ENCODE measurements at places on chromosomes 1 and 21.

DNA sequence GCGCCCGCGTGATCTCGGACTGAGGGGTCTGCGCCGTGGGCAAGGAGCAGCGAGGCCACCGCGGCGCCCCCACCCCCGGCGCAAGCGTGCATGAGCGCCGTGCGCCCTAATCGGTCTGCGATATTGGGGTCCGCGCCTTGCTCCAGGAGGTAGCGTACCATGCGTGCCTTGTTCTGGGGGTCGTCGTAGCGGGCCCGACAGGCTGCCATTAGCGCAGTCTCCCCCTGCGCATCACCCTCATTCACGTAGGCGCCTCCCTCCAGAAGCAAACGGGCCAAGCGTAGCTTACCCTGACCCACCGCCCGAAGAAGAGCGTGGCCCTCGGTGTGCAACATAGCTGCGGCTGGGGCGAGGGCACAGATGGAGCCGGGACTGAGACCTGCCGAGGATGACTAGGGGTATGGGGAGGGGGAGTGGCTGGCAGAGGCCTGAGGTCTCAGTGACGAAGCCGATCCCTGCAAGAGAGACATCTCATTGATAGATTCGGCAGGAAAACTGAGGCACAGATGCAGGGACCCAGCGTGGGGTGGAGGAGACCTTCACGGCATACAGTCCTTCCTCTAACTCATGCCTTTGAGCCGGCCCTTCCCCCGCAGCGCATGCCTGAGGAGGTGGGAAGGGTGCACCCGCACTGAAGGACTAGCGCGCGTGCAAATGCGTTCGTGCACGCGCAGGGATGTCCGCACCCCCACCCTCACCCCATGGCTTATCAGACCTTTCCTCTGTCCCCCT lies 2.8 kb downstream of the ANKRD34A start:
- peak; percentile 42 for DNase-seq

DNA sequence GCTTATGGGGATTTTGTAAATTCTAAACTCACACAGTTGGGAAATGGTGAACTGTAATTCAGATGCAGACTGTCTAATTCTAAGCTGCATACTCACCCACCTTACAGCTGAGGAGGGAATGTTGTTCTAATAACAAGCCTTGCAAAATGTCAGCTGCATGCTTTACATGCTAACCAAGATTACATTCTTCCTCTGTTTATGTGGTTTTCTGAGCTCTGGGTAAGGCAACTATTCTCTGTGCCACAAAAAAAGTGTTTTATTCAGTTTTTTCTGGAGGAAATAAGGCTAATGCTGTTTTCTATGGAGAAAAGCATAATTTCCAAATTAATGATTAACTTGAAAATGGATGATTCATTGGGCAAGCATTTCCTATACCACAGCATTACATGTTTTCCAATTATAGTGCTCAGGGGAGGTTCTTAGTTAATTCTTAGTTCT lies 64.9 kb downstream of the RGS13 start:
- DNase-seq: no peak

DNA sequence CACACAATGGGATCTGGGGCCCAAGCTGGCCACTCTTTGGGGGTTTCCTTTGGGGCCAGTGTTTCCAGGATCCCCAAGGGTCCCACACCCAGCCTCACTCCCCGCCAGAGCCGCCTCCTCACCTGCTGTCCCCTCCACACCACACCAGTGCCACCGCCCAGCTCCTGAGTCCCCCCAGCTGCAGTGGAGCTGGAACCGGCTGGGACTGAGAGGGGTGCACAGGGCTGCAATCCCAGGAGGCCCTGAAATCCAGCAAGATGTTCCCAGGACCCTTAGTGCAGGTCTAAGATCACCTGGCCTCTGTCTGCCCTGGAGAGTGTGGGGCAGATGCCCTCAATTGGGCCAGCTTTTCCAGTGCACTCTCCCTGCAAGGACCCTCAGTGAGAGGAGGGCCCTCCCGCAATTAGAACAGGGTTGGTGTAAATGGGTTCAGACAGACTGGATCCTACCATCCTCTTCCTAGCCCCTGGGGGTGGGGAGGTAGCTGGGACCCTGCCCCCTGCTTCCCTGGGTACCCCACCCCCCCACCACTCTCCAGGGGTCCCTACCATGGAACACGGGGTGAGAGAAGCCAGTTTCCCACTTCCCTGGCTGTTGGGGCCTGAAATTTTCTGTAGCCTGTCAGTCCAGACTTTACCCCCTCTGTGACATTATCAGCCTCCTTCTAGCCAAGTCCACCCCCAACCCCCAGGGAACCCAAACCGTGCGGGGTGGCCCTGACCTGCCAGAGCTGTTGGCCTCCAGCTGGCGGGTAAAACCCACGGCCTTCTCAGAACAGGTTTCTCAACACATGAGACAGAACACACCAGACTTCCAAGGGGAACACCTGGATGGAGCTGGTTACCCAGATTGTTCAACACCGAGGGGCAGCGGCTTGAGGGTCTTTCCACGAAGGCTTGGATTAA lies 7.0 kb downstream of the KRTAP10-12 start:
- DNase-seq: no peak

GRCh38 chr1:184388319-184388889 lies 1.6 kb downstream of the C1orf21 start:
- DNase-seq: no peak

DNA sequence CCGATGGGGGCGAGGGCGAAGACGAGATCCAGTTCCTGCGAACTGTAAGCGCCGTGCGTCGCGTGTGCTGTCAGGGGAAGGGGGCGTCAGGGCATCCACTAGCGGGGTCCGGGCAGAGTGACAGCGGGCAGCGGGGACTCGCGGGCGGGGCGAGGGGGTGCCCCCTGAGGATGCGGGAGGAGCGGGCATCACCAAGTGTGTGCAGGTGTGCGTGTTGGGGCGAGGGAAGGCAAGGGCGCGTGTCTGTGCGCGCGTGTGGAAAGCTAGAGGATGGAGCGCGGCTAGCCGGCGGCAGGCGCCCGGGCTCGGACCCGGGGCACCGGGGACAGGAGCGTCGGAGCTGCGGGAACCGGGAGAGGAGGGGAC lies 525 bp downstream of the RYR2 start:
- DNase-seq: no peak

DNA sequence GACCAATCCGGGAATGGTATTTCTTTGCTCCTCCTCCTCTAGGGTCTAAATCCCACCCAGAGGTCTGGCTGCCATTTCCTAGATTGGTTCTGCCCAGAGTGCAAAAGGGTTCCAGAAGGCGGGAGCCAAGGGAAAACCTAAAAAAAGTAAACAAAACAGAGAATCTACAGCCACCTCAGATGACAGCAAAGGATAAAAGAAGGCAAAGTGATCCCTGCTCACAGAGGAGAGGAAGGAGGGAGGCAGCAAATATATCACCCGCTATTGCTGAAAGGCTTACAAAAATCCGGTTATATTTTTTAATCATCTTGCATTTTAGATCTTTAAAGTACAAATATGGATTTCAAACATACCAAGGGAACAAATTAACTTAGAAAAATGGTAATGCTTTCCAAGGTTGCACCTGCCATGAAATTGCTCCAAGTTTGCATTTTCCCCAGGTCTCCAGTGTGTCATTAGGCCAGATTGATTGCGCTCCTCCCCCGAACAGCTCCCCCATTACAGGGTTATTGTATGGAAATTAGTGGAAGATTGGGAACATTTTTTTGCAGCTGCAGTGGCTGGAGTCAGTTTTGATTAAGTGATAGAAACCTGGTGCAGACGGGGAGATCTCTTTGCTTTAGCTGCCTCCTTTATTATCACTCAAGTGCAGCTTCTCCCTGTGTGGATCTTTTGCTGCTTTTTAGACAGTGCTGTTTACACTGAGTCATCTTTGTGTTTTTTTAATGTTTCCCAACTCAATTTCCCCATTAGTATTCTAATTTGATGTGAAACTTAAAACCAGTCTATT lies 280.5 kb upstream of the CAMK1G start:
- DNase-seq: no peak

DNA sequence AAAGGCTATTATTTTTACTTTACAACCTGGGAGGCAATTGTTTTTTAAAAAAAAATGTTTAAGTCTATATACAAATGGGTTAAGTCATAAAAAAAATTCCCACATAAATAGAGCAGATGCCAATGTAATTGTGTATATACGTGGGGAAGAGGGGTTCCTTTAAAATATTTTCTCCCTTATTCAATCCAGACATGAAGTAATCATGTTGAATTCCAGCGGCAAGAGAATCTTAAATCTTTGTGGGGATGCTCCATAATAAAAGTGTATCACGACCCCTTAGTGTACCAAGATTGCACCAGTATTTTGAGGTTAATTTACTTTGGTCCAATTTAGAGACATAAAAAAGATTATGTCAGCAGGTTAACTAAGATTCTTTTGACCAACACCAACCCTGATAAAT lies 62.1 kb downstream of the ARID4B start:
- no peak for DNase-seq

DNA sequence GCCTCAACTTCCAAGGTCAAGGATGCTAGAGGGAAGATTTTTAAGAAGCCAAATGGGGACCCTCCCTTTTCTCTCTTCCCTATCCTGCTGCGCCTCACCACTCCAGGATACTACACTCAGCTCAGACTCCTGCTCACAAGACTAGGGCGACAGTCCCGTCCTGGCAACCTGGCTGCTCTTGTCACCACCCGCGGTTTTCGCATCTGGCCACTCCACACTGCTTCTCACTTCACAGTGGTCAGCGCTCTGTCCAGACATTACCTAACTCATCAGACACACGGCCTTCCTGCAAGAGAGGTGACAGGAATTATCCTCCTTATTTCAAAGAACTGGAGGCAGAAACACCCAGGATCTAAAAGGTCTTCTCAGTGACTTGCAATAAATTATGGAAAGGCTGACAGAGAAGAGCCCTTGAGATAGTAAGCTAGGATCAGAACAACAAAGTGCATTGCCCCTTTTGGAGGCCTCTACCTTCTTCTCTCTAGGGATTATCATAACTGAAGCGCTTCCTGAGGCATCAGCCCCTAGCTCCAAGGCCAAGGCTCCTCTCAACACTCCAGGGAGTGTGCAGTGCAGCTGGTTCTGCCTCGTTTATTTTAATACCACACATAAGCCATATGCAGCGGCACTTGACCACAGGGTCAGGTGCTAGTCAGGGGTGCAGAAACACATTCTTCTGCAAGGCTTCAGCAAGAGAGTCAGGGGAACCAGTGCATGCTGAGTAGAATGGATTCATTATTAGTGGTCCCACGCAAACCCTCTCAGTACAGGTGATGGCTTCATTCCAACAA lies 41.9 kb downstream of the ASTN1 start:
- no peak for DNase-seq

DNA sequence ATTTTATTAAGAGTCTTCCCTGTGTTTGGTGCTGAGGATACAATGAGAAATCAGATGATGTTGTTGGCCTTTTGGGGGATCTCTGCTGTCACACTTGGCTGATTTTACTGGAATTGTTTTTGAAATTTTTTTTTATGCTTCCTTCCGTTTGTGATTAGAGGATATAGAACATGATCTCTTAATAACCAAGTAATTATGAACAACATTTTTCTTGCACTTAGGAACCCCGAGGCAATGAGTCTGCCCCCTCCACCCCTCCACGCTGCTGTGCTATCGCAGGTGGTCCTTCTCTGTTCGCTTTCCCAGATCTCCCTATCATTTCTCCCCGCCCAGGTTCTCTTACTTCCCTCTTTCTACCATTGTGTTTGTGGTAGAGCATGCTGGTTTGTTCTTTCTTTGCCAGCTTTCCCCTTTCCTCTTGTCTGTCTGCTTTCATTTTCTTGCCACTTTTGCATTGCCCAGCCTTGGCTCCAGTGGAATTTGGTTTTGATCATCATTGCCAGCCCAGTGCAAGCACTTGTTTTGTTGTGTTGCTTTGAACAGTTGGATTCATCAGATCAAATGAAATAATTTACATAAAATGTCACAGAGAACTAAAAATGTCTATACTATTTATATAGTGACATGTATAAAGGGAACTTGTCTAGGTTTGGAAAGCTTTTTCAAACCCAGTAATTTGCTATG lies 73.1 kb upstream of the SCCPDH start:
- no peak for DNase-seq

GRCh38 chr21:45200581-45201296 lies 87.0 kb downstream of the POFUT2 start:
- DNase-seq: no peak

DNA sequence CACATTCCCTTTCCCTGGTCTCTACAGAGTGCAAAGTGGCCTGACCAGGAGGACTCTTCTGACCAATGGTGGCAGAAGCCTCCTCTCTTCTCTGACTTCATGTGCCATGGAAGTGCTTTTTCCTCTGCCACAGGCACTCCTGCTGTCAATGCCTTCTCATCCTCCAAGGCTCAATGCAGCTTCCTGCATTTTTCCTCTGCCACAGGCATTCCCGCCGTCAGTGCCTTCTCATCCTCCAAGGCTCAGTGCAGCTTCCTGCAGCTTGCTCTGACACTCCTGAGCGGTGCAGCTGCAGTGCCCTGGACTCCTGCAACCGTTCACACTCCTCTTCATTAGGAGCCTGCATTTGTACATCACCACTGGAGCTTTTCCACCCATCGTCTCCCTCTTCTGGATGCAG lies 4.7 kb upstream of the ADARB1 start:
- DNase-seq: no peak

DNA sequence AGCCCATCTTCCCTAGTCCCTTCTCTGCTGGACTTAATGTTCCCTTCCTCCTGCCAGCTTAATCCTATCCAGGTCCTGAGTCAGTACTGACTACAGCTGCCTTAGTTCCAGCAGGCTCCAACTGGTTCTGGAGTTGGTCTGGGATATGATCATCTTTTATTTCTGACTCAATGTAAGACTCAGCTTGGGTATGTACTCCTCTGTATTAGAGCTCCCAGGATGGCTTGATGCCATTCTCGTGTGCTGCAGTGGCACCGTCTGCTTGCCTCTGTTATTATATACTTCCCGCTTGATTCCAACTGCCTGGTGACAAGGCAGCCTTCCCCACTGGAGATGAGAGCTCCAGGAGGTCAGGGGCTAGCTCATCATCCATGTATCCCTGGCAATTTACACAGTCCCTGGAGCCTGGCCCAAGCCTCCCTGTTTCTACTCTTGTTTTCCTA lies 164.4 kb upstream of the DPT start:
- DNase-seq: no peak

DNA sequence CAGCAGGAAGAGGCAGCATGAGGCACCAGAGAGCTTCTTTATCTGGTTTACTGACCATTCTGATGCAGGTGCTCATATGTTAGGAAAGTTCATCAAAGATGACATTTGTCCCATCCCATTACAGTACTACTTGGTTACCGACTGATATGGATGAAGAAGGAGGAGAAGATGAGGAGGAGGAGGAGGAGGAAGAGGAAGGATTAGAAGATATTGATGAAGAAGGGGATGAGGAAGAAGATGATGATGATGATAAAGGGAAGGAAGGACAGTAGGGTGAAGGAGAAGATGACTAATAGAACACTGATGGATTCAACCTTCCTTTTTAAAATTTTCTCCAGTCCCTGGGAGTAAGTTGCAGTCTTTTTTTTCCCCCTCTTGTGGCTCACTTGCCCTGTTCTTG lies 45.1 kb downstream of the ABL2 start:
- DNase-seq: no peak
